ENCODE measurements at places on chromosomes 4 and X.

DNA sequence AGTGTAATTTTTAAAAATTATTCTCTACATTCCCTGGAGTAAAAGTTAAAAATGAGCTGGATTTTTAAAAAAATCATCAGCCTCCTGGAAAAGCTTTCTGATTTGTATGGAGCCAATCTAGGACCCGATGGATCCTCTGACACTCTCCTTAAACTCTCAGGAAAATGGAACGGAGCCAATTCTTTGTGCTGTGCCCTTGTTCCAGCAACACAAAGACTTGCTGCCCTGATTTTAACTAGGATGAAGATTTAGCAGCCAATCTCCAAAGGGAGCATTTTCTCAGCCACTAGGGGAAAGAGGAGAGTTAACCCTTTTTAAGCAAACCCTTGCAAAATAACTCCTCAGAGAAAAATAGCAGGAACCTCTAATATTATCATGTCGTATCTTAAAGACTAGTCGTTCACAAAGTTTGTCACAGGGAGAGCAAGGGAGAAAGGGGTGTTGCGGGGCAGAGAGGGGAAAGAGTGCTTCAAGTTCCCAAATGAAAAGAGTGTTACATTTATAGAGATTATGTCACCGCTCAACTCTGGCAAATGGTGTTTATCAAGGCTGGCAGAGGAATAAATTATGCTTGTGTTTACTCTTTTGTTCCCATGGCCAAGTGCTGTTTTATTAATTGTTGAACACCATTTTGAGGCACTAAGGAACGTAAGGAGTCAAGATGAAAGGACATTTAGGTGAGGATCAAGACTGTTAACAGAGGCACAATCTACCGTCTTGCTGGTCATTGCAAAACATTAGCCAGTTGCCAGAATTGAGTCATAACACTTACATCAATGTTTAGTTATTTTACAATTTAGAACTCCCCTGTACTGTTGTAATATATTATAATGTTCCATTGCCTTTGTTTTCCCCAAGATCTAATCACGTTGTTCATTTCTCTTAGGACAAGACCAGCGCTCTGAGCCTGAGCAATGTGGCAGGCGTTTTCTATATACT lies 250.7 kb downstream of the THOC2 start:
- DNase-seq = no peak

DNA sequence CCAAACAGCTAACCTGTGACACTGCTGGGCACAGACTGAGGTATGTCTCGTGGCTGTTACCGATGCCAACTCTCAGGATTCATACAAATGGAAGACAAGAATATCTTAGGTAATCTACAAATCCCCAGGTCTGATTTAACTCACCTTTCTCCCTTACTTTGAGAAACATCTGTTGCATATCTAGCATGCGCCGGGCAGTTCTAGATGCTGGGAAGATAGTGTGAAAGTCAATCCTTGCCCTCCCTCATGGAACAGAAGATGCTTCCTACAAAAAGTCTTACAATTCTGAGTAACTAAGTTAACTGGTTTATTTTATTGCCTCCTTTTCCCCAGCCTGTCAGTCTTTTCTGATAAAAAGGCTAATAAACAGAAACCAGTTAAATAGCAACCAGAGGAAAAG lies 212.2 kb upstream of the FAT1 start:
- no peak for DNase-seq

DNA sequence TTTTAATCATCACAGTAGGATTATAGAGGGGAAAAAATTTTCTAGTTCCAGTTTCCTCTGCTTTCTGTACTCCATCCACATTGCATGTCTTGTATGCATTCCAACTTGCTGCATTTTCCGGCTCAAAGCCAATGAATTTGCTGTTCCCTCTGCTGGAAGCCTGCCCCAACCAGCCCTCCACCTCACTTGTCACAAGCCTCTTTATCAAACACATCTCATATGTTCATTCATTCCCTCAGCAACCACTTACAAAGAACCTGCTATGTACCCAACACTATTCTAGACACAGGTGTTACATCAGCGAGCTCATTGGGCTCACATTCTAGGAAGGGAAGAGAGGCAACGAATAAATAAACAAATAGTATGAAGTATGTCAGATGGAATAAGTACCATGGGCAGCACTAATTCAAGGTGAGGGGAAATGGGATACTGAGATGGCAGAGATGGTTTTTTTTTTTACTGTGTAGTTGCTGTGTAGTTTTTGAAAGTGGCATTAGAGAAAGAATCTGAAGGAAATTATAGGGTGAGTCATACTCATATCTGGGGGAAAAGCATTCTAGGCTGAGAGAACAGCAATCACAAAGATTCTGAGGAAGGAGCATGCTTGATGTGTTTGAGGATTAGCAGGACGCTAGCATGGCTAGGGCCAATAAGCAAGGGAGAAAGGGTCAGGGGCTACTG lies 332.5 kb downstream of the PDGFC start:
- no peak for DNase-seq

DNA sequence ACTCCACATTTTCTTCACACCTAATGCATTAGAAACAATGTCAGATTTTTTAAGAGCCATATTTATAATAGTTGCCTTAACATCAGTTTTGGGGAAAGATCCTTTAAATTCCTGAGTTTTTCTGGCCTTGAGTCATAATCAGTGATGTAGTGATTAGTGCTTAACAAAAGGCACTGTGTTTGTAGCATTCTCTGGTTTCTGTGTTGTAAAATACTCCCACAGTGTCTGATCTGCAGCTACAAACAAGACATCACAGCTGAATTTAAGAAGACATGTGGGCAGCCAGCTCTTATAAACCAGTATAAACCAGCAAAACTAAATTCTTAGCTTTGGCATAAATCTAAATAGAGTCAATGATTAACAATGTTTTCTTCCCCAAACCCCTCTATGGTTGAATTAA lies 233.8 kb downstream of the FSTL5 start:
- no peak for DNase-seq

- no peak for DNase-seq
Measured at GRCh38 chr4:8908206-8908893, 36.7 kb upstream of the HMX1 start.

- DNase-seq = no peak
Measured at GRCh38 chr4:41307638-41308037, 50.9 kb downstream of the UCHL1 start.

- no peak for DNase-seq
Measured at GRCh38 chr4:94650690-94651089, 107.1 kb upstream of the BMPR1B start.

DNA sequence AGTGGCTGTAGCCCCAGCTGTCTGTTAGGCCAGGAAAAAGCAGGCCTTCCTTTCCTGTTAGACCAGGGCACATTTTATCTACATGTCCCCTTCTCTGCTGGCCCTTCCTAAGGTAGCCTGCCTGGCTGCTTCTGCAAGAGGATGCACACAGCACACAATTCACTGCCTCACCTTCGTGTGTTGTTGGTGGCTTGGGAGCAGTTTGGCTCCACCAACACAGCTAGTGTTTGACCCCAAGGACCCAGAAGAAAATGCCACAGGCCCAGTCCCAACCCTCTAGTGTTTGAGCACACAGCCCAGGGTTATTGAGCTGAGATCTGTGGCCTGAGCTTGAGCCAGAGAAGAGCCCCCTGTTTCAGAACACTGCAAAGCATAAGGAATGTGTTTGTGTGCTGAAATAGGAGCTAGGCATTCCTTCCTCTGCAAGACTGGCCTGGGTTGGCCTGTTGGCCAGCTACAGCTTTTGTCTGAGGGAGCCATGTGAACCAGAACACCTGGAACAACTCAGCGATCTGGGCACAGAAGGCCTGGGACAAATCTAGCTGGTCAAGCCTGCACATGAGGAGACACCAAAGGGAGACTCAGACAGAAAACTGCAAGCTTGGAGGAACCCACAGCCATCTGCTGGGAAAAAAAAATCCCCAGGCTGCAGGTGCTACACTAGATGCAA lies 26.4 kb downstream of the MAGEE1 start:
- no peak for DNase-seq

- DNase-seq = no peak
Measured at GRCh38 chr4:130545596-130545995, 1449.6 kb downstream of the C4orf33 start.

DNA sequence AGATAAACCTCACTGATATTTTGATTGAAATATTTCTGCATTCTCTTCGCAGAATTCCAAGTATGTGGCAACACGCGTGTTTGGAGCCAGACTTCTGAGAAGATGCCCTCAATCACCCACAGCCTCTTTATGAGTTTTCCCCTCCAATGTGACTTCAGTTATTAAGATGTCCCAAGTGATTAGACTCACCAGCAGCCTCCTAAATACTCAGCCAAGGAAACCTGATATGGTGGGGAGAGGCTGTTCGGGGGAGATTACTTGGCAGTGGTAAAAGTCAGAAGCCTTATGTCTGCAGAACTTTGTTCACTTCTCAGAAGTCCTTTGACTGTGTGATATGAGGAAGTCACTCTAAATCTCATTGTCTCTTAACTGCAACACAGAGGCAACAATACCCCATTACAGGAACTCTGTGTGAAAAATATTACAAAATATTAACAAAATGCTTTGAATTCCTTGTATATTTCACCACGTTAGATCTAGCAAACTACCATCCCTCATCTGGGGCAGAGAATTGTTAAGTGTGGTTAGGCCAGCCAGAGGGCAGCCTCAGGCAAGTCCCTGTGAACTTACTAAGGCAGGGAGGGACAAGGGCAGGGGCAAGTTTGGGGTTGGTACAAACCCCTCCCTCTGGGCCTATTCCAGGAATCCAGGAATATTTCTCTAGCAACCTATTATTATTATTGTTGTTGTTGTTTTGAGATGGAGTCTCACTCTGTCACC lies 151.4 kb upstream of the USP9X start:
- DNase-seq = no peak

GRCh38 chrX:132209527-132209926 lies 9.7 kb downstream of the RAP2C start:
- no peak for DNase-seq

- no peak for DNase-seq
Measured at GRCh38 chrX:20130357-20130756, 11.3 kb downstream of the EIF1AX start.

GRCh38 chr4:18627447-18628005 lies 606.0 kb upstream of the LCORL start:
- DNase-seq = no peak
